ENCODE measurements at places on chromosomes 7 and 10.

- no peak for DNase-seq
Observed at GRCh38 chr7:45574416-45574668, 174 bp downstream of the ADCY1 start.

DNA sequence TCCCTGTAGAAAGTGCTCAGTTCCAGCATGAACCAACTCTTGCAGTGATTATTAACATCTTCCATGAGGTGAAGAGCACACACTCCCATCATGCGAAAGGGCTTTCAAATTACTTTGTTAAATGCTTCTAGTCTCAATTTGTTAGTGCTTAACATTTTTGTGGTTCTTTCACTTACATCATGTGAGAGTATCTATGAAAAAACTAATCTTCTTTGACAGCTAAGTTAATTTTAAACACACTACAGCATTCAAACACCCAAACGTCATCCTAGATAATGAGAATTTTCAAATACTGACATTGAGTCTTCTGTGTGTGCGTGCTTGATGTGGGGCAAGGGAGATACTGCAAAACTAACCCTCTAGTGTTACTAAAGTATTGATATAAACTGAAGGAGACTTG is 84.8 kb downstream of the ETV1 start:
- DNase-seq = no peak

DNA sequence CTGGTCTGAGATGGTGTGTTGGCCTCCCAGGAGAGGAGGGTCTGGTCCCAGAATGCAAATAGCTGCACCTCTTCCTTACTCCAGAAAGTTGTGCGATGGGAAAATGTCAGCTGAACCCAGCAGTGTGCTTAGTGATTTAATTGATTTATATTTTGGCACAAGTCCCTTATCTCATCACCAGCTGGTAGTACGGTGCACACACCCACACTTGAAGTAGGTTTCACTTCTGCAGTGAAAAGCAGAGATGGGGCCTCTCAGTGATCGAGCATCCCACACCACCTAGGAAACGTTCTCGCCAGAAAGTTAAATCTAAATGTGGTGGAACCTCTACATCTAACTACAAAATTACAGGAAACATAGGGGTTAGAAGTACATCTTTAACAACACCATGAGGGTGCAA is 80.4 kb downstream of the UBE3C start:
- DNase-seq = no peak

- DNase-seq = no peak
Observed at GRCh38 chr10:57657164-57657765, 610.4 kb downstream of the IPMK start.

GRCh38 chr7:35523292-35523691 is 171.6 kb downstream of the HERPUD2 start:
- no peak for DNase-seq
